ENCODE measurements at places on chromosomes 3 and 15. TPM values are rescaled to one million over a fixed set of nuclear protein-coding genes. Genes with fewer than 3 reads are reported as not detected.

Gene GOLGA8M
- not detected for total RNA-seq

Gene TRPM1
- total RNA-seq = not detected

Gene LTK
- 0.06 TPM for total RNA-seq

Gene POLQ
- total RNA-seq = 7.5 TPM

Gene GOLGA8K
- total RNA-seq = 0.38 TPM

Gene RBMS3
- 0.34 TPM for total RNA-seq

Data from A549 treated with DMSO at 1 μM for 4 hours (cell line).